Hair follicle dermal papilla cell (primary cell): ENCODE measurements at places on chromosomes 7 and 10. TPM values are rescaled to one million over a fixed set of nuclear protein-coding genes. Genes with fewer than 3 reads are reported as not detected.

The IQUB gene
- total RNA-seq, result 0.61 and 0.65 TPM in 2 replicates

The SLIT1 gene
- total RNA-seq, result 0.32 TPM in 1 of 2 replicates, not detected in the other

The NXPH1 gene
- not detected in 2 replicates for total RNA-seq

The PRSS2 gene
- not detected in 2 replicates for total RNA-seq

The CPXM2 gene
- total RNA-seq, result 16.8 and 30.5 TPM in 2 replicates

The OR9A2 gene
- total RNA-seq, result not detected in 2 replicates
